Pons (tissue), 1 donor: ENCODE measurements at places on chromosomes 4 and X.

- no peak for DNase-seq
These were observed 449.6 kb downstream of the UBE2NL start for GRCh38 chrX:144333429-144333828.

GRCh38 chr4:150583287-150584110 lies 1.5 kb downstream of the MAB21L2 start:
- no peak for DNase-seq

- no peak for DNase-seq
These were observed 47.1 kb upstream of the FAT4 start for GRCh38 chr4:125267630-125268029.

DNA sequence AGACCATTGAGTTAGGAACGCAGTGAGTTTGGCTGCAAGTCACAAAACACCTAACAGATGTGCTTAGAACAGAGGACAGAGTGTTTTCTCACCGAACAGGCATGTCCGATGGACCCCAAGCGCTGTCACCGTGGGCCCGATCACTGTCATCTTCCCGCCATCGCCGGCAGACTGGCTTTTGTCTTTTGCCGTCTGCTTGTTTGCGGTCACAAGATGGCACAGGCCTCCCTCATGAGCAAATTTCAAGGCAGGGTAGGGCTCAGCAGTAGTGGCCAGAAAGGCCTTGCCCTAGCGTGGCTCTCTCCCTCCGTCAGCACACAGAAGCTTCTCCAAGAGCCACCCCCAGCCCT lies 21.4 kb upstream of the MRFAP1 start:
- no peak for DNase-seq

GRCh38 chr4:24260923-24261564 lies 323.3 kb downstream of the DHX15 start:
- DNase-seq, result peak; percentile 52

DNA sequence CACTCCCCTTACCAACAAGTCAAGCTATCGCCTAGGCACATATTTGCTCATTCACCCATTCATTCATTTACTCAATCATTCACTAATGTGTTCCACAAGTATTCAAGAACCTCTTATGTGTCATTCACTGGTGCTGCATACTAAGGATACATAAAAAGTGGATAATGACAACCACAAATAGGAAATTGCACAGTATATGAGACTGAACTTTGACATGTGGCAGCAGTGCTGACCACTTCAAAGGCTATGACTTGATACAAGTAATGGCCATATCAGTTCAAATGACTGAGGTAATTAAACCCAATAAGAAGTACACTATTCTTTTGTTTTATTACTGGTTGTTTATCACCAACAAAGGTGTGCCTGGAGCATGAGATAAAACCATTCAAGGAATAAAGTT lies 282.5 kb downstream of the KLHL13 start:
- no peak for DNase-seq

- no peak for DNase-seq
These were observed 31.0 kb downstream of the SLC10A6 start for GRCh38 chr4:86818211-86818610.

- DNase-seq, result no peak
These were observed 332.2 kb upstream of the CXorf51B start for GRCh38 chrX:146477341-146477740.

DNA sequence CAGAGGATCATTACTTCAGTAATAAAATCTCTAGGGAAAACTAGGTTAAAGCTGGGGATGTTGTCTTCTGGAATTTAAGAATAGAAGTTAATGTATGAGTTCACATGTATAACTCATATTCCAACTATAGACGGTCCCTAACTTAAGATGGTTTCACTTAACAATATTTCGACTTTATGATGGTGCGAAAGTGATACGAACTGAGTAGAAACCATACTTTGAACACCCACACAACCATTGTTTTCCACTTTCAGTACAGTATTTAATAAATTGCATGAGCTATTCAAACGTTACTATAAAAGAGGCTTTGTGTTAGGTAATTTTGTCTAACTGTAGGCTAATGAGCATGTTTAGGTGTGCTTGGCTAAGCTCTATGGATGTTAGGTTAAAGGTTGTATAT lies 38.7 kb downstream of the CCSER1 start:
- no peak for DNase-seq

DNA sequence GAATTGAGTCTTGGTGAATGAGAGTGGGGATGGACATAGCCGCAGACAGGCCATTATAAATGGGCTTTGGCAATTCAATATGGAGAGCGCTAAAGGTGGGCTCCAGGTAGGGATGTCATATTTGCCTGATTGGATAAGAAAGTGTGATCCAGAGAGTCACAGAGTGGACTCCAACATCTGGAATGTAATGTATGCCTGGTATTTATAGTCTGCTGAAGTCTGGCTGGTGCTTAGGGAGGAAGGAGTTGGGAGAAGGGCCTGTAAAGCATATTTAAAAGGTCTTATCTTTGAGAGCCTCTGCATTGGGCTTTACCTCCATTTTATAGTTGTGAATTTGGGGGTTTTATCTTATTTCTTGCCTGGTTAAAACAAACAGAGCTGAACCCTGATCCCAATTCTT lies 153.2 kb downstream of the GALNTL6 start:
- DNase-seq, result no peak

GRCh38 chr4:23166407-23166806 lies 473.7 kb downstream of the GBA3 start:
- peak; percentile 30 for DNase-seq

DNA sequence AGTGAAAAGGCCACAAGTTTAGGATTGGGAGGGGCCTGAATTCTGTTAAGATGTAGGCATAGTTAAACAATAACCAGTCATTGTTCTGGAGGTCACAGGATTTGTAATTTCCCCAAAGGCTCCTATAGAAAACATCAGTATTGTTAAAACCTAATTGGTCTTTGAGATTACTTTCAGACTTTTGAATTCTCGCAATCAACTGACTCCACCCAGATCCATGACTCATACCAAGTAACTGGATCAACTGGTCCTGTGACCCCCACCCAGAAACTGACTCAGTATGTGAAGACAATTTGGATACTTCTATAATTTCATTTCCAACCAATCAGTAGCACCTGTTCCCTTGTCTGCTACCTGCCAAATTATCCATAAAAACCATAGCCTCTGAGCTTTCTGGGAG lies 28.4 kb downstream of the MAGEB16 start:
- no peak for DNase-seq

GRCh38 chr4:125770814-125771398 lies 456.2 kb downstream of the FAT4 start:
- no peak for DNase-seq

DNA sequence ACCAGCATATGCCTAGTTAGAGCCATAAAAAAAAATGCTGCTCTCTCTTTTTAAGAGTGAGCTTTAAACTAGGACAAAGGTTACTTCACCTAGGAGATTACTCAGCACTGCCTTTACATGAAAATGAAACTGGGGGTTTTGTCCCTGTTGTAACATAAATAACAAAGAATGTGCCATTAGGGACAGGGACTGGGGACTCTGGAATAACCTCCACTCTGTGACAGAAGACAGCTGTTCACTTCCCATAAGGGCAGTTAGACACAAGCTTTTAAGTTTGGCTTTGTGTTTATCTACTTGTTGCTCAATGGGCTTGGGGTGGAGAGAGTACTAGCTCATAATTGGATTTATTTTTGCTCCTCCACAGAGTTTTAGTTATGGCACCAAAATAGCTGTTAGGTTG lies 11.9 kb downstream of the ENPEP start:
- DNase-seq, result no peak

DNA sequence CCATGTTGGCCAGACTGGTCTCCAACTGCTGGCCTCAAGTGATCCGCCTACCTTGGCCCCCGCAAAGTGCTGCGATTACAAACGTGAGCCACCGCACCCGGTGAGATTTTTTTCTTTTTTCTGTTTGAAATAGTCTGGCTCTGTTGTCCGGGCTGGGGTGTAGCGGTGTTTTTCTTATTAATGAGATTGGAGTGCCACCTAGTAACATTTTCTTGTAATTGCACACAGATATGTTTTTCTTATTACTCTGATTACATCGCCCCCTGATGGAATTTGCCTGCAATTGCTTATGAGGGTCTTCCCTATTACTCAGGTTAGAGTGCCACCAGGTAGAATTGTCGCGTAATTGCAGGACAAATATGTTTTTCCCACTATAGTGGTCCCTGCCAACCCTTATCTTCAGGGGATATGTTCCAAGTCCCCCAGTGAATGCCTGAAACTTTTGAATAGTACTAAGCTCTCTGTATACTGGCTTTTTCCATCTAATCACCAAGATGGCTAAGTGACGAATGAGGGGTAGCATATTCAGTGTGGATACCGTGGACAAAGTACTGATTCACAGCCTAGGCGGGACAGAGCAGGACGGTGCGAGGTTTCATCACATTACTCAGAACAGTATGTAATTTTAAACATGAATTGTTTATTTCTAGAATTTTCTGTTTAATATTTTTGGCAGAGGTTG lies 8.6 kb upstream of the PDHA1 start:
- DNase-seq, result no peak

- no peak for DNase-seq
These were observed 21.1 kb upstream of the HNRNPD start for GRCh38 chr4:82394896-82395295.

DNA sequence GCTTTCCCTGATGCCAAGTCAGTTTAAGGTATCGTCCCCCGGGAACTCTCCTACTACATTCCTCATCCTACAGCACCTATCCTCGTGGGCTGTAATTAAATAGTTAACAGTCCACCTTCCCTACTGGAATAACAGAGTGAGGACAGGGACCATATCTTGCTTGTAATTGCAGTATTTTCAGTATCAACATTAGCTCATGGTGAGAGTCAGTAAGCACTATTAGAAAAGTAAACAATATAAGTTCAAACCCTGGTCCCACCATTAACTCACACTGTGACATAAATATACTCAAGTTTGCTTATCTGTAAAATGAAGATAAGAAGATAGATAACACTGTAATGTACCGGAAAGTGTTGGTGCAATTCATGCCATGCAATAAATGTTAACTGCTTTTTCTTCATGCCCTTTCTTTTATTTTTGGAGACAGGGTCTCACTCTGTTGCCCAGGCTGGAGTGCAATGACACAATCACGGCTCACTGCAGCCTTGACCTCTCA lies 61.3 kb downstream of the SH3RF1 start:
- no peak for DNase-seq

DNA sequence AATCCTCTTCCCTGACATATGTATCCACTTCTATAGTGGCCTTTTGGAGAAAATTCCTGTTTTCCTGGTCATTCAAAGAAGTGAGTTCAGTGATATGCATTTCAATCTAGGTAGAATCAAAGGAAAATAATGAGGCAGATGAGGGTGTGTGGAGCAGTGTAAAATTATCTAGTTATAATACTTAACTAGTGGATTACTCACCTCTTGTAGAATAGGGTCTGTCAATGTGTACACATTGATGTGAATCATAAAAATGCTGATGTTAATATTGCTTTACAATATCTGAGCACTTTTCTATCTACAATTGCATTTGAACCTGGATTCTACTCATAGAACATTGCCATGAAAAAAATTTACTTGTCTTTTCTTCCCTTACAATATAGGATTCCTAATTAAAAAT lies 293.5 kb downstream of the GBA3 start:
- DNase-seq, result no peak

DNA sequence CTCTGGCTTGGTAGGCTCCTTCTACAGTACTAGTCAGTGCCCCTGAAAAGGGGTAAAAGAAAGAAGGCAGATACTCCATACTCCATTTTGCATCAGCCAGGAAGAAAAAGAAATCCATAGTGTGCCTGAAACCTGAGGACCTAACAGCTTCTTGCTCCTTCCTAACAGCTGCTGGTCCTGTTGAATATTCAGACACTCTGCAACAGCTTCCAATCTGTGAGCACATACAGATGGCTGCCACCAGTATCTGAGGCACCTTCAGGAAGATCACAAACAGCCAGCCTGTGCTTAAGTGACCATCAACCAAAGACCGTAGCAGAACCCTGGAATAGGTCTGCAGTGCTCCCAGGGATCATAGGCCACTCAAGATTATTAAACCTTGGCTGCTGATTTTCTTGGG lies 4.3 kb downstream of the GIMD1 start:
- DNase-seq, result no peak

DNA sequence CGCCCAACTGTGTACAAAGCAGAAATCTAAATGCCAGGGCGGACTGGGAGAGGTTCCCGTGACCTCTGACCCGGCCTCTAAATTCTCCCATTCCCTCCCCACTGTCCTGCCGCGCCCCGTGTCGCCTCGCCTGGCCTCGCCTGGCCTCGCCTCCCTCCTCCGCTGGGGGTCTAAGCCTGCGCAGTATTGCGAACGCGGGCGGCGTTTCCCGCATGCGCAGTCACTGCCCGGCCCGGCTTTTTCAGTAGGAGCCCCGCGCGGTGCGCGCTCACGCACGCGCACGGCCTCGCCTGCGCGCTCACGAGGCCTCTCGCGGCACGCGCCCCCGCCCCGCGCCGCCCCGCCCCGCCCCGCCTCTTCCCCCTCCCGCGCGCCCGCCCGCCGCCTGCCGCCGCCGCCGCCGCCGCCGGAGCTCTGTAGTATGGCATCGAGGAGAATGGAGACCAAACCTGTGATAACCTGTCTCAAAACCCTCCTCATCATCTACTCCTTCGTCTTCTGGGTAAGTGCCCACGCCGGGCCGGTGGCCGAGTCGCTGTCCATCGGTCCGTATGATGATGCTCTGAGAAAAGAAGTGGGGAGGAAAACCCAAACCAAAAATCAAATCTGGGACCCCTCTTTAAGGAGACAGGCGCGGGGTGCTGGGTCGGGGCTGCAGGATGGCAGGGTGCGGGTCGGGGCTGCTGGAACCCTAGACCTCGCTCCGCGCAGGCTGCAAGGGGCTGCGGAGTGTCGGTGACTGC lies at the start of gene TSPAN7:
Gene TSPAN7, plus strand, starts transcription at position 417 of the 743 bp plus-strand sequence. Its CDS starts 5 bp downstream, at position 422.
- DNase-seq, result peak; percentile 50

DNA sequence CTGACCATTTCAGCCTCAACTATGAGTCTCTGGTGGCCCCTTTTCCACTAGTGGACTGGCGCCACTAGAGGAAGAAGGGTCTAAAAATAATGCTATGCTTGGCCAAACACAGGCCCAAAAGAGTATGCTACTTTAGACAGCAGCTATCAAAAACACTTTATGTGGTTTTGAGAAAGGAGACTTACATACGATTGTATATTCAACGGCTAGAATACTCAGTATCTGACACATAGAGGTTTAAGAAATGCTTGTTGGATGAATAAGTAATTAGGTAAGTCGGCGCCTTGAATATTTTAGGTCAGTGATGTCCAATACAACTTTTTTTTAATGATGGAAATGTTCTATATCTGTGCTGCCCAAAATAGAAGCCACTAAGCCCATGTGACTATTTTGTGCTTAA lies 25.7 kb upstream of the TMPRSS11A start:
- DNase-seq, result no peak

DNA sequence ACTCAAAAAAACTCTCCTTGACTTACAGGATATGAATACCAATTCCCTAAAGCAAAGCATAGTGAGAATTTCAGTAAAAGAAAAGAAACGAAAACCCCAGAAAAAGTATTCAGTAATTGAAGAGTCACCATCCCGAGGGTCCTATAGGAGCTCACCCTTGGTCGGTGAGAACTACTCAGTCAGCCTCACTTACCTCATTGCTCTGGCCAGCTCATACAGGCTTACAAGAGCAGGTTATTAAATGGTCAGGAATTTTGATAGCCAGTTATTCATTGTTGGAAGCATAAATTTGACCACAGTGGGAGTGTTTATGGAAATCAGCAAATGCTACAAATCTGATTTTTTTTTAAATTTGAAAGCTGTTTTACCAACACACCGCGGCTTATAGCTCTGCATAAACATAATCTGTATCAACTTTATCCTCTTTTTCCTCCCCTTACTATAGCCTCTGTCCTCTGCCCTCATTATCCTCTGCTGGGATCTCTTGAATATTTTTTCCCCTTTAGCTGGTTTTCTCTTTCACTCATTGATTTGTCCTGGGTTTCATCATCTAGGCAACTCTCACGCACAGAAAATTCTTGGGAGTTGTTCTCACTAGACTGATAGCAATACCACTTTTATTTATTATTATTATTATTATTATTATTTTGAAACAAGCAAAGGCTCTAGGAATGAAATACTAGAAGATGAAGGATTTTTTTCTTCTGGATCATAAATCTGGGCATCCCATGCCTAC lies 11.0 kb upstream of the CXCL2 start:
- DNase-seq, result no peak
